ENCODE measurements at places on chromosomes 11 and 22.

- DNase-seq: no peak
Observed at GRCh38 chr11:7905961-7906429, 25.1 kb downstream of the OR10A6 start.

GRCh38 chr22:44166498-44167276 lies 14.0 kb upstream of the PARVG start:
- DNase-seq: no peak

DNA sequence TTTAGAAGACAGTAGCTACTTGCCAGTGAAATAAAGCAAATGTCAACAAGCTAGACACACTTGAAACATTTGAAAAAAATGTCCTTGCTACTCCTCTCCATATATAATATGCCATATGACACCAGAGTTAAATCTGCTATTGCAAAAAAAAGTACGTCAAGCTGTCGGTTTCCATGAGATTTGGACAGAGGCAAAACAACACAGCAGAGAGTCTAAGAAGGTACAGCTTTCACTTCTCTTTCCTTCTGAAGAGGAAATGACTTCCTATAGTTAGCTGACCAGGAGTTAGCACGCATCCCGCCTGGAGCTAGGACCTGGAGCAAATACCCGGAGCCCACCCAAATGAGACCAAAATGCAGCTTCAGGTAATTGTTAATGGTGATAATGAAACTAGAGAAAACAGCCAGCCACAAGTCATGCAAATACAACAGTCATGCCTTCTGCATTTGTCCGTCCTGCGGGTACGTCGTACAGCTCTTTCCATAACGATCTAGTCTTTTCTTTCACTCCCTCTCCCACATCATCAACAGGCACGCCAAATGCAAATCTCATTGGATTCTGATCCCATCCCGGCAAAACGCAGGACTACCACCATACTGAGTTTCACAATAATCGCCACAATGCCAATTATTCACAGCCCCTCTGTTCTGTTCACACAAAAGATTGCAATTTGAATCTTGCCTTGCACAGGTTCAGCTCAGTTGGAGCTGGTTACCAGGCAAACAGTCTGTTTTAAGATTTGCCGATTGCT lies 395.0 kb upstream of the CCDC90B start:
- DNase-seq: no peak

- no peak for DNase-seq
Observed at GRCh38 chr11:3375552-3375951, 3.4 kb downstream of the ZNF195 start.

GRCh38 chr11:66559142-66559865 lies 9.1 kb downstream of the CTSF start:
- no peak for DNase-seq

DNA sequence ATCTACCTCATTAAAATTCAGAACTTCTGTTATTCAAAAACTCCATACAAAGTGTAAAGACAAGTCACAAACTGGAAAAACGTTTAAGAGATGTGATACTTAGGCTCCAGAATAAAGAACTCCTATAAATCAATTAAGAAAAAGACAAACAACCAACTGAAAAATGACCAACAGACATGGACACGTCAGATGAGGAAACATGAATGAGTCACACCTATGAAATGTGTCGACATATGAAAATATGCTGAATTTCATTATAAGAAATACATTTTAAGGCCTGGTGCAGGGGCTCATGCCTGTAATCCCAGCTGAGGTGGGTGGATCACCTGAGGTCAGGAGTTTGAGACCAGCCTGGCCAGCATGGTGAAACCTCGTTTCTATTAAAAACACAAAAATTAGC lies 78.7 kb downstream of the ENTHD1 start:
- no peak for DNase-seq

DNA sequence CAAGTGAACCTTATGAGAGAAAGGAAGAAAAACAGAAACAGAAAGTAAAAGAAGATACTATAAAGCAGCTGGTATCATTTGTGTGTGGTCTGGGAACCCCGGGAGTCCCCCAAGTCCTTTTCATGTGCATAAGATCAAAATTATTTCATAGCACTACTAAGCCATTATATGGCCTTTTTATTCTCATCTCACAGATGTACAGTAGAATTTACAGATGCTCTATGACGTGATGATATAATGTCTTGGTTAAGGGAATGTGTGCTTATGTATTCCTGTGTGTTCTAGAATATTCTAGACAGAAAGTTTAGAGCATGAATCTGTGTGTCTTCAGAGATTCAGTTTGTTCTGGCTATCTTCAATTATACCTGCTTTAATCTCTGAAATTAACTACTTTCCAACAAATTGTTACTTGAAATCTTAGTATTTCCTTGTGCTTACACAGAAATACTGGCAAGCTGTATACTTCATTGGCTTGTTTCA lies 8.6 kb upstream of the TPP1 start:
- DNase-seq: no peak

- no peak for DNase-seq
Observed at GRCh38 chr11:19105011-19105410, 12.0 kb upstream of the ZDHHC13 start.

DNA sequence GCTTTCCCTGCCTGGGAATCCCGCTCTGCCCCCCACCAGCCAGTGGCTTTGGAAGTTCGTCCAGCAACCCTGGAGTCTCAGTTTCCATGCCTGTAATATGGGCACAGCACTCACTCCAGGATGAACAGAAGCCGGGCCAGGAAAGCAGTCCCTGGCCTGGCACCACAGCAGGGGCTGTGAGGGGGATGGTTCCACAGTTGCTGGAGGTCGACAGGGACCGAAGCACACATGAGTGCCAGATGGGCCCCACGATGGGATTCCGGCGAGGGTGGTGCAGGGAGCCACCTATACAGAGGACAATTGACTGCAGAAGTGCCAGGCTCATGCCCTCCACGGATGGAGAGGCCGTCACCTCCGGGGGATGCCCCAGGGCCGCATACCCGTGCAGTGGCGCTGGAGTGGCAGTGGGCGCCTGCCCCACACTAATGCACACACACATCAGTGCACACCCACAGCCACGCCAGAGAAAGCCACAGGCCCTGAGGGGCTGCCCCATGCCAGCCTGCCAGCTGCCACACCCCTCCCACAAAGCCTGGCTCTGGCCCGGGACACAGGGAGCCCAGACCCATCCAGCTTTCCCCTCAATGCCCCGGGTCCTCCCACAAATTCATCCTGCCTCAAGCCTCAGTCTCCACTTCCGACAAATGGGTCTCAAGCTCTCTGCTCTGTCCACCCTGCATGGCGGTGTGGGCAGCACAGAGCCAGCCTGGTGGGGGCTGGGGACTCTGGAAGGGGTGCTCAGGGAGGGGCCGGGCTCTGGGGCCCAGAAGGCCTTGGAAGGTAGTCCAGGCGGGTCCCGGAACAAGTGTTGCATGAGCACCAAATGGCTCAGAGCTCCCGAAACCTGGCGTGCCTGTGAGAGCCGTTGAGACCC lies 9.7 kb downstream of the ASCL2 start:
- no peak for DNase-seq

- no peak for DNase-seq
Observed at GRCh38 chr11:119378851-119379465, 2.5 kb downstream of the USP2 start.

DNA sequence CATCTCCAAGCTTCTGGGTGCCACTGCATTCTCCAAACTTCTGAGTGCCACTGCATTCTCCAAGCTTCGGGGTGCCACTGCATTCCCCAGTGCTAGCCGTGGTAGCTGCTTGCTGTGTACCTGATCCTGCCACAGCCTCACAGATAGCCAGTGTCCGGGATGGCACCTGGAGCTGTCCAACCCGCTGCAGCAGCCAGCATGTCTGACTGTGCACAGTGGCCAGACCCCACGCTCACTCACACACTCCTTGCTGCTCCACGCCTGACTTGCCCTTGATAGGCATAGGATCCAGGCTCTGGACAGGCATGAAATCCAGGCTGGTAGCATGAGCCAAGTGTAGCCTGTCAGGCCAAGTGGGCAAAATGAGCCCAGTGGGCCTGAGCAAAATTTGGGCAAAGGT lies 465.0 kb downstream of the GUCY1A2 start:
- no peak for DNase-seq

DNA sequence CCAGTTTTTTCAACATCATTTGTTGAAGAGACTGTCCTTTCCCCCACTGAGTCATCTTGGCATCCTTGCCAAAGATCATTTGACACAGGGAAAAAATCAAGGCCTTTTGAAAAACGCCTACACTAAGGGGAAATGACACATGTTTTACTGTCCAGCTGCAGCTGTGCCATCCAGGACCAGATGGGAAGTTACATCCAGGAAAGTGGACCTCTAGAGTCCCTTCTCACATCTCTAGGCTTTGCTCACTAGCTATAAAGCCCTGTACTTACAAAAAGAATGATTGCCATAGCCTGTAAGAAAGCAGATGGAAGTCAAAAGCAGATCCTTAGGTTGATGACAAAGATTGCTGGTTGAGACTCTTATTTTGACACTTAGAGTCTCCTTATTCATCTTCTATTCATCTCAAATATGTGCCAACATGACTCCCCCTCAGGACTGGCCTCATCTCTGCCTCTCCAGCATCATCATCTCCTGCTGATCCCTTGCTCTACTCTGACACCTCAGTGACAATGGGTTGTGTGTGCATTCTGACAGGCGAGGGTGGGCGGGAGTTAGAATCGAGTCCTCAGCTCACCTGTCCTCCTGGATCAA lies 22.8 kb downstream of the OSBP2 start:
- peak; percentile 47 for DNase-seq

DNA sequence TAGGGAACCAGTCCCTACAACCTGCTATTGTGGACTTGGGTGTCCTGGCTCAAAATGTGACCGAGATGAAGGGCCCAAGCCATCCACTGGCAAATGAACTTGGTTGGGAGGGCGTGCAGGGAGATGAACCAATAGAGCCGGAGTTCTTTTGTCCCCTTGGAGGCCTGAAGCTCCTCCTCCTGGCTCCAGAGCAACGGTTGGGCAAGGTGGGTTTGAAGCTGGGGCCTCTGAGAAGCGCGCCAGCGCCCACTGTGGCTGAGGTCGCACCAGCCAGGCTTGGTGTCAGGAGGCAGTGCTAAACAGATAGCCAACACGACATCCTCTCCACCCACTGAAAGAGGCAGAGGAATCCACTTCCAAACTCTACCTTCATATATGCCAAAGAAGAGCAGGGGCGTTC lies 36.0 kb upstream of the PACSIN2 start:
- no peak for DNase-seq

GRCh38 chr11:85751724-85752123 lies 59.2 kb downstream of the SYTL2 start:
- DNase-seq: no peak

DNA sequence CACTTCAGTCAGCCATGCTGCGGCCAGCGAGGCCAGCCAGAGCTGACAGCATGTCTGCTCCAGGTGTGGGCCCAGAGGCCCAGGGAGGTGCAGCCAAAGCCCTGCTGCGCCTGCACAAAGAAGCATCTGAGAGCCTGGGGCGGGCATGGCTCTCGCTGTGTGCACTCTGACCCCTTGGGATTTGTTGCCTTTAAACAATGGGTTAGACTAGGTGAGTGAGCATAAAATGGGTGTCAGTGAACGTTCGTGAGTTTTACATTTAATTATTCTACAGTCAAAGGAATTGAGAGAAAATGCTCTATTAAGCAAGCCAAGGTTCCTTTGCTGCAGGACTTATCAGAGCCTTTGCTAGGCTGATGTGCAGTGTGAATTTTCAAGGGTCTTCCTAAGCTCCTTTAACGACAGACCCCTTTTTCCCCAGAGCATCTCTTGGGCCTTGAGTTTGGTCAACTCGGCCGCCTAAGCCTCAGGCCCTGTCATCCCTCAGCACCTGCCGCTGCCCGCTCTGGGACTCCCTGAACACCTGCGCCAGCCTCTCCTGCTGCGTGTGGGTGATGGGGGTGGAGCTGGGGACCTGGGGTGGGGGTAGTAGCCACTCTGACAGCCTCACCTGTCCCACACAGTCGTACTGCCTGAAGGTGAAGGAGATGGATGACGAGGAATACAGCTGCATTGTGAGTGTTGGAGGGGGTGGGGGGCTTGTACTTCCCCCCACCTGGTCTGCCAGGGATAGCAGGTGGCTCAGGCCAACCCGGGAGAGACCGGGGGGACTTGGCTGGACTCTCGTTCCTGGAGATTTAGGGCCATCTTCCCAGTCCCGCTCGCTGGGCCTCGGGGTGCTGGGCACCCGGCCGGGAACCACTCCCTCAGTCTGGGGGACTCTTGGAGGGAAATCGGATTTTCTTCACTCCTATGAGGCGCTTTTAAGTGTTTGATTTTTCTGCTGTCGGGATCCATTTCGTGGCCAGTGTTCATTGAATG lies 10.5 kb downstream of the SLC16A8 start:
- DNase-seq: no peak

DNA sequence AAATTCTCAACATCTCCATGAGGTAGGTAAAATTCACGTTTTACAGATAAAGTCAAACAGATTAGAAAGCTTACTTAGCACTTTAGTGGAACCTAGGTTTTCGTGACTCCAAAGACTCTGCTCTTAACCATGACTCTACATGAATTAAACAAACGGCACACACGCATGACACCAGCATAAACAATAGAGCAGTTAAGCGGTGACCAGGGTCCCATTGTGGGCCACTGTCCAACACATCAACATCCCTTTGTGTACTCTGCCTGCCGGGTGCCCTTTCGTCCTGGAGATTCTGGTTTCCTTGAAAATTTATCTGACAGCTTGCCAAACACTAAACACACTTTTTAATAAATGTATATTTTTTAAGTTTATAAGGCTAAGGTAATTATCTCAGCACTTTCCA lies 941.7 kb downstream of the OPCML start:
- no peak for DNase-seq

- DNase-seq: peak; percentile 2
Observed at GRCh38 chr11:40797981-40798380, 661.5 kb downstream of the LRRC4C start.

DNA sequence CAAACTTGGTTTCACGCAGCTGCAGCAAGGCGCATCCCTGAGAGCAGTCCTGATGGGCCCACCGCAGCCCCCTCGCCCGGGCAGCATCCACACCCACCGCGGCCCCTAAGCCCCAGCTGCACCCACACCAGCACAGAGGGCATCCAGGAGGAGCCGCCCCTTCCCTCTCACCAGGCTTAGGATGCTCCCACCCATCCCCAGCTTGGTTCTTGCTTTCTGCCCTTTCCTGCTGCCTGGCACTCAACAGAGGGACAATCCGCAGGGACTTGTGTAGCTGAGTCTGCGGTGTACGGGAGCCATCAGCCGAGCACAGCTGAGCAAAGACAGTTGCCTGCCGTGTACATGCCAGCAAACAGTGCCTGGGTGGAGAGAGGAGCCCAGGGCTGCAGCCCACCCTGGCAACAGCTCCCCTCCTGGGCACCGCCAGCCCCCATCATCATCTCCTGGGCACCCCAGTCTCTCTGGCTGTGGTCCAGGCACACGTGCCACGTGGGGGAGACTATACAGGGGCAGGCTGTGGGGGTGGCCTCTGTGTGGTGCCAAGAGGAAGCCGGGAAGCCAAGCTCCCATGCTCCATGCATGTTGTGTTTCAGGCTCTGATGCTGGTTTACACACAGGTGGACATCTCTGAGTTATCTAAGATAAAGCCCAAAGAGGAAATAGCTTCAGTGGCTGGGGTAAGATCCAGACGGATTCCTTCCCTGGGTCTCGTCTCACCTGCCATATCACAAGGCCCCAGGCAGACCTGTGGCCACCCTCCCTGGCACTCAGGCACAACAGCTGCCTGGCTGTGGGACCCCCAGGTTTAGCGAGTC lies 36.0 kb upstream of the GNB1L start:
- no peak for DNase-seq
